T-cell (primary cell): ENCODE measurements at places on chromosomes 7 and 10.

GRCh38 chr10:72663971-72664370 lies 28.0 kb upstream of the MCU start:
- no peak overlapping the region for H3K27ac ChIP-seq
- H3K4me1 ChIP-seq, result no peaks in the 10 kb centered on the region
- DNase-seq, result no peak
- no peak overlapping the region for H3K4me3 ChIP-seq
- no peaks in the 10 kb centered on the region for H3K36me3 ChIP-seq

- peaks cover 10% of the 10 kb centered on the region for H3K27me3 ChIP-seq
- no peak overlapping the region for H3K4me3 ChIP-seq
- H3K36me3 ChIP-seq, result no peaks in the 10 kb centered on the region
- H3K4me1 ChIP-seq, result no peaks in the 10 kb centered on the region
- no peak for DNase-seq
Observed at GRCh38 chr7:51111241-51111940, 205.2 kb downstream of the COBL start.

- H3K4me1 ChIP-seq, result no peaks in the 10 kb centered on the region
- no peak overlapping the region for H3K4me3 ChIP-seq
- no peaks in the 10 kb centered on the region for H3K36me3 ChIP-seq
- no peak overlapping the region for H3K27ac ChIP-seq
- no peak for DNase-seq
Observed at GRCh38 chr7:42483886-42484285, 246.9 kb upstream of the GLI3 start.

- peak overlapping the region; percentile 29 for H3K27ac ChIP-seq
- H3K4me3 ChIP-seq, result no peak overlapping the region
- peaks cover 6% of the 10 kb centered on the region for H3K36me3 ChIP-seq
- peaks cover 4% of the 10 kb centered on the region for H3K4me1 ChIP-seq
- DNase-seq, result peak; percentile 13
- H3K27me3 ChIP-seq, result no peaks in the 10 kb centered on the region
Observed at GRCh38 chr10:35011771-35012191, 78.4 kb downstream of the CUL2 start.

DNA sequence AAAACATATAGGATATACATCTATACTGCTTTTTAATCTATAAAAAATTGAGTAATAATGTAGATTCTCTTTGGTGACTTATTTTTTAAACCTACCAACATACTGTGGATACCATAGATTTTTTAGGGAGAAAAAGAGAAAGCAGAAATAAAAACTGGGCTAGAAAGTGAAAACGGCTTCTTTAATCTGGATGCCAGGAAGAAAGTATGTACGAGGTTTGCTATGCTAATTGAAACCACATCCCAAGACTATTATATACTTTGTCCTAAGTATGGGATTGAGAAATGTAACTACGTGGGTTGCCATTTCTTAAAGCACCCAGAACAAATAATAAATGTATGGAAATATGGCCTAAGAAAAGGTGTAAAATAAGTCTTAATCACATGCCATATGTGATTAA lies 129.0 kb upstream of the NFE2L3 start:
- H3K4me3 ChIP-seq, result no peak overlapping the region
- DNase-seq, result no peak
- H3K27me3 ChIP-seq, result peaks cover 3% of the 10 kb centered on the region
- no peak overlapping the region for H3K27ac ChIP-seq

DNA sequence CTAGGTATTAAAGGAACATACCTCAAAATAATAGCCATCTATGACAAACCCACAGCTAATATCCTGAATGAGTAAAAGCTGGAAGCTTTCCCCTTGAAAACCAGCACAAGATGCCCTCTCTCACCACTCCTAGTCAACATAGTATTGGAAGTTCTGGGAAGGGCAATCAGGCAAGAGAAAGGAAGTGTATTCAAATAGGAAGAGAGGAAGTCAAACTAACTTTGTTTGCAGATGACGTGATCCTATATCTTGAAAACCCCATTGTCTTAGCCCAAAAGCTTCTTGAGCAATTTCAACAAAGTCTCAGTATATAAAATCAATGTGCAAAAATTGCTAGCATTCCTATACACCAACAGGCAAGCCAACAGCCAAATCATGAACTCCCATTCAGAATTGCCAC lies 131.3 kb downstream of the FANK1 start:
- H3K27me3 ChIP-seq, result no peaks in the 10 kb centered on the region
- H3K36me3 ChIP-seq, result no peaks in the 10 kb centered on the region
- no peaks in the 10 kb centered on the region for H3K4me1 ChIP-seq
- H3K27ac ChIP-seq, result no peak overlapping the region

DNA sequence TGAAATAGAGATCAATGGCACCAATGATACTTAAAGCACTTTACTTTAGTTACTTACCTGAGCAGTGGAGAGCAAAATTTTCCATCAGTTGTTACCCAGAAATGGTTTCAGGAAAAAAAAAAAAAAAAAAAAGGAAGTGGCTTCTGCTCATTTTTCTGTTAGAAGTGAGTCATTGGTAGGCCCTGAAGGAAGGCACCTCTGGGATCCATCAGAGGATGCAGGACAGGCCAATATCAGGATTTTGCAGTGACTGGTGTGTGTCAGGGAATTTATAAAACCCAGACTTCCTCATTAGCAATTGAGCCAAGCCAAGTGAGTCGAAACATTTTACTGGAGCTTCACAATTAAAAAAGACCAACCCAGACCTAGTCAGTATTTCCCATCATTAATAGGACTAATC lies 2.3 kb upstream of the SMIM30 start:
- peaks cover 3% of the 10 kb centered on the region for H3K4me1 ChIP-seq
- H3K4me3 ChIP-seq, result no peak overlapping the region
- no peak overlapping the region for H3K27ac ChIP-seq
- no peak for DNase-seq
- no peaks in the 10 kb centered on the region for H3K36me3 ChIP-seq
- no peaks in the 10 kb centered on the region for H3K27me3 ChIP-seq
